ENCODE measurements at places on chromosomes 4 and X.

DNA sequence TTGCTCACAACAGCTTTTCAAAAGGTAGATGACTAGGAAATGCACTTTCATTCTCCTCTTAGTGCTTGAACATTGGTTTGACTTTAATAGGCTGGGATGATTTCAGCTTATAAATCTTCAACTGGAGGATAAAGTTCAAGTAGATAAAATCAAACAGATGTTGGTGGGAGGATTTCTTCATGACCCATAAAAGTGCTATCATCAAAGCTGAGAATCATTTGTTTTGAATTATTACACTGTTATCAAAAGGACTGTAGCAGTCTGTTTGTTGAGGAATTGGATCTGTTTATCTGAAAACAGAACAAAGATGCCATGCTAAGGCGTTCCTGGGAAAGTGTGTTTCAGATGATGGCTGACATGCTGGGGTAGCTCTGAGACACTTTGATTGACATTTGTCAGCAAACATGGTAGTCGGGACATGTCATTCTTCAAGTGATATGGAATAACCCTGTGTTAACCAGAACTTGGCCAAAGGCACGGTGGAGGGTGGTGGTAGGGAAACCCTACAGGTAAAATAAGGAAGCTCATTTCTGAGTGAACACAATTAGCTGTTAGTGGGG is 304.0 kb upstream of the PITX2 start:
- DNase-seq, result no peak

GRCh38 chr4:123113155-123113554 is 190.8 kb upstream of the NUDT6 start:
- no peak for DNase-seq

DNA sequence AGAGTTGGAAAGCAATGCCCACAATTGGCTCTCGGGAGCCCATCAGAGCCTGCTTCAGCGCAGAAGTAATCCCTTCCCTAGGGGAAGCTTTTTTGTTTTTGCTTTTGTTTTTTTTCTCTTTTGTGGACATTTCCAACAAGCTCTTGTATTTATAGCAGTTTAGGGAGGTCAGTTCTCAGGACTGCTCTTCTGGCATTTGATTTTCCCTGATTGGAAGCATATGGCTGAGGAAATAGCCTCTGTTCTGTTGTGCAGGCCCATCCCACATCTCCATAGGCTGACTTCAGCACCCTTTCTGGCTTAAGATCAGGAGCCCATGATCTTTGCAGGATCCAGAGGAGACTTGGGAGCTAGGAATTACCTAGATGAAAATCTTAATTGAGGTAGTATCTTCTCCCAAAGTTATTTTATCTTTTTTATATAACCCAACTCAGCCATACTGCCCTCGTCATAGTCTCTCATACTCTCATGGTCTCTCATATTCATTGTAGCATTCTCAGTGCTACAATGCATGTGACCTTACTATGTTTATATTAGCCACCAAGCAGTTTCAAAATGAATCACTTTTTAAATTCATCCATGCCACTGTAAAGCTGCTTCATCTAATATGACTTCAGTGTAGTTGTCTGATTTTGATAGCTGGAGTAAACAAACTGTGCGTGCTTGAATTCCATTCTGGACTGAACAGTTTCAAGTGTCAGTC is 16.7 kb downstream of the PAGE4 start:
- no peak for DNase-seq

DNA sequence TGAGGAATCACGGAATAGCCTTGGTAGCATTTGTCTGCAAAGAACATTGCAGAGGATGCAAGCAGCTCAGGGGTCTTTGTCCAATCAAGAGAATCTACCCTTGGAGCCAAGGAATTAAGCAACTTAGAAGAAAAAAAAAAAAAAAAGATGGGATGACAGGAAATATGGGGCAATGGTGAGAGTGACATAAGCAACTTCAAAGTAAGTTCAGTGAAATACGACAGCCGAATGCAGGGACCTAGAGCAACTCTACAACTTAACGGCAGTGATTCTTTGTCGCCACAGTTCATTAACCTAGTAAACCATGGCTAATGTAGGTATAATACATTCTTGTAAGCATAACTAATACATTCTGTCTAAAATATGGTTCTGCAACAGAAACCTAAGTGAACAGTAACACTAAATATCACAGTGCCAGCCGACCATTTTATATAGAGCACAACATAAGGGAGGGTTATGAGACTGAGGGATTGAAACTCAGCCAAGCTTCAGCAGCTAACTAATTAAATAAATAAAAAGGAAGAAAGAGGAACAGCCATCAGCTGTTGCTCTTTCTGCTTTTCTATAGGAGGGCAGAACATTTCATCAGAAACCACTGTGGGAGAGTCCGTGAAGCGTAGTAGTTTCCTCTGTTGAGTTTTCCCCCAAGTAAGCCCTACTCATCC is 74.7 kb downstream of the PPARGC1A start:
- no peak for DNase-seq

GRCh38 chr4:73875401-73875800 is 6.2 kb downstream of the CXCL1 start:
- DNase-seq, result no peak

DNA sequence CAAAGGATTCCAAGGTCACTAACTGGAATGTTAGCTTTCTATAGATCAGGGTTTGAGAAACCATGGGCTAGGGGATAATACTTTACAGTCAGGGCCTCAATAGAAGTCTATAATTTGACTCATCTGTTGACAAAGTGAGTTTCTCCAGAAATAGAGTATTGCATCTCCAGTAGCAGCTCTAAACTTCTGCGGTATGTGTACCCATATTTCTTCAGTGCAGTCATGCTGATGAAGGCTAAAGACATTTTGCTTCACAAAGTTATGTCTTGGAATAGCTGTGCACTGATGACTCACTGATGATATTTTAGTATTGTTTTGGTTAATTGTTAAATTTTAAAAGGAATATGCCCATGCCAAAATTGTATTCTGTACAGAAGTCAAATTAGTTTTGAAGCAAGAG is 464.9 kb upstream of the AMOT start:
- DNase-seq, result no peak

- peak; percentile 59 for DNase-seq
These were observed 37.9 kb downstream of the FAT1 start for GRCh38 chr4:186685767-186686183.

- DNase-seq, result no peak
These were observed 103.7 kb downstream of the MGST2 start for GRCh38 chr4:139769364-139769763.

- no peak for DNase-seq
These were observed 46.5 kb upstream of the HPSE start for GRCh38 chr4:83381173-83381572.

DNA sequence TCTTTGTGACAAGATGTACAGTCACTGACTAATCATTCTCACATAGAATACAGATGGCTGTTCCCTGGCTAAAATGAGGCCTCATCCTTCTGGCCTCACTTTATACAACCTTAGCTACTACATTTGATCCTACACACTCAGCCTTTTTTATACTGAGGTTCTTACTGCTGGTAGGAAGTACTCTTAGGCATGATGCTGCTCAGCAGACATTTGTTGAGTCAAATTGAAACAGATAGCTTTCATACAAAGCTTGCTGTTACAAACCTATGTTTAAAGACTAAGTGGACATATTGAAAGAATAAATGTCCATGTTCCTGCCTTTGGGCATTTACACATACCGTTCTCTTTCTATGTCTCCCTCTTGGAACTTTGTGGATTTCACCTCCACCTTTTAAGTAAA is 154.9 kb downstream of the NPFFR2 start:
- DNase-seq, result no peak

DNA sequence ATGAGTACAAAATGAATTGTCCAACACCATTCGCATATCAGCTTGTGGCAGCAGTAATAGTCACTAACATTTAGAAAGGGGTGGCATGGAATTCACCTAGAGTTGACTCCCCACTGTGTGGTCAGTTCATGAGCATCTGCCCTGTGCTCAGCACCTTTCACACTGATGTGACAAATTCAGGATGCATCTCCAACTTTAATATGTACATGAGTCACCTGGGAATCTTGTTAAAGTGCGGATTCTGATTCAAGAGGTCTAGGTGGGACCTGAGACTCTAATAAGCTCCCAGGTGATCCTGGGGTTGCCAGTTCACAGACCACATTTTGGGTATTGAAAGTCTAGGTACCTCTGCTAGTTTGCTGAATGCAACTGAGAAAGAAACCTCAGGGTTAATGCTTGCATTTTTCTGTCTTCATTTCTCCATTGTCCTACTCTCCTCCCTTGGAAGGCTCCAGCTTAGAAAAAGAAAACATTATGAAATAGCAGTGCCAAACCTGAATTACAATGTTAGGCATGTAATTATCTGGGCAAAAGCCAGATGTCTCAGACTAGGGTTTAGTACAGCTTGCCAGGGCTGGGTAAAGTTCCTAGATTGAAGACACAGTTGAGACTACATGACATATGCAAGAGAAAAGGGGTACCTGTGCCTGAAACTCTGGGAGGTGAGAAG is 32.7 kb downstream of the TMSB4X start:
- no peak for DNase-seq

- DNase-seq, result no peak
These were observed 595.0 kb upstream of the BOD1L1 start for GRCh38 chr4:14222377-14223029.

- DNase-seq, result no peak
These were observed 25.6 kb downstream of the KDM6A start for GRCh38 chrX:44898411-44899221.

DNA sequence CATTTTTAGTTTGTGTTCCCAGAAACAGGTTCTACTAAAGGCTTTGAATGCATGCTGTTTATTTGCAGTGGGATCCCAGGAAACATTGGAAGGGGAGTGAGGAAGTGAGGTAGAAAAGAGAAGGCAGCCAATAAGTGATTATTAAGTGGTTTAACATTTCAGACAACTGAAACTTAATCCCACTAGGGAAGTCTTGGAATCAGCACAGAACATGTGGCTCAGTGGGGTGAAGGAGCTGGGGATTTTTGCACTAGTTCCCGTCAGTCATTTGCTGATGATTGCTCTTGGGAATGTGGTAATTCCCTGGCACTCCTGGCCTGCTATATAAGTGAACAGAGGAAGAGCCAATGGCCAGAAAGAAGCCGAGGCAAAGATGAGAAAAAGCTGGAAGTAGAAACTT is 1053.0 kb upstream of the IGFBP7 start:
- DNase-seq, result no peak

DNA sequence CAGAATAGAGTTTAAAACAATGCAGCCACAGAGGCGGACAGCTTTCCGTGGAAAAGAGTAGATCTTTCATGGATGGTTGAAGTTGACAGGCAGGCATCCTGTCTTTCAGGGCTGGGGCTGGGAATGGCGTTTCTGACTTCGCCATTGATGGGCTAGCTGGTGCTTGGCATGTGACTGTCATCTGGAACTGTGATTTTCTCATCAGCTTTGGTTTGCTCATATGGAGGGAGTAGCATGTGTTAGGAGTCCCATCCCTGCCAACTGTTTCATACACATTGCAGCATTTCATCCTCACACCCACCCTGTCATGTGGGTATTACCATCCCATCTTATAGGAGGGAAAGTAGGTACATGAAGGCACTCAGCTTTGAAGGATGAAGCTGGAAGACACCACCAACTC is 49.2 kb upstream of the STX18 start:
- no peak for DNase-seq

DNA sequence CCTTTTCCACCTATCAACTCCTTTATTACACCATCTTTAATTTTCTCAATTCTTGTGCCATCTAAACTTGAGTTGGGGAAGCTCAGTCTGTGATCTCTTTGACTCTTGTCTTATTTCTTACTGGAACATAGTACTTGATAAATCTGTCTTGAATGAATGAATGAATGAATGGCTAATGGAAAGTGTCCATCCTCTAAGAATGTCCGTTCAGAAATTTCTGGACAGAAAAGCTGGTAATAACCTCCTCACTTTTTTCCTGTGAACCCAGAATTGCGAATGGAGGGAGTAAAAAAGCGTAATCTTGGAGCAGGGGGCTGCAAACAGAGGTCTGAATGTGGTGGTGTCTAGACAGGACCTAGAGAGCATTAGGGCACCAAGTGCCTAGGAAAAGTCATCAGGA is 9.4 kb upstream of the CLTRN start:
- DNase-seq, result no peak

DNA sequence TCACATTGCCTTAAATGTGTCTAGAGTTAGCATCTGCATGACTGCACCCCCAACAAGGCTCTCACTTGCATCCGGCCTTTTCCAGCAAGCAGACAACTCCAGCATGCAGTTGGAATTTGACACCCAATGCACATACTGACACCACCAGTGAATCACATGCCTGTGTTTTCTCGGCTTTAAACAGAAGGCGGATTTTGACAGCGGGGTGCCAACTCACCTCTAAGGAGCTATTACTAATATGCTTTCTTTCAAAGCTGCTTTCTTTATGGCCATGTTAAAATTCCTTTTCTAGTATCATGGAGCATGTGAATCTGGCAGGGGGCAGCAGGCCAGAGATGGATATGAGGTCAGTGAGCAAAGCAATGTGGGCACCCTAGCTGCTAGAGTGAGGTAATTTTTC is 78.0 kb upstream of the CLNK start:
- DNase-seq, result peak; percentile 62

- peak; percentile 48 for DNase-seq
These were observed 17.8 kb downstream of the TIGD2 start for GRCh38 chr4:89129080-89129640.

- no peak for DNase-seq
These were observed 37.3 kb upstream of the HPSE start for GRCh38 chr4:83371936-83372335.

- DNase-seq, result no peak
These were observed at the start of gene ADGRG2 for GRCh38 chrX:19121898-19122640. TSS of gene ADGRG2 (minus strand) at chrX:19122468. CDS start at chrX:19068834, 53,634 bp downstream.

GRCh38 chrX:94662689-94663088 is 988.7 kb downstream of the FAM133A start:
- no peak for DNase-seq

DNA sequence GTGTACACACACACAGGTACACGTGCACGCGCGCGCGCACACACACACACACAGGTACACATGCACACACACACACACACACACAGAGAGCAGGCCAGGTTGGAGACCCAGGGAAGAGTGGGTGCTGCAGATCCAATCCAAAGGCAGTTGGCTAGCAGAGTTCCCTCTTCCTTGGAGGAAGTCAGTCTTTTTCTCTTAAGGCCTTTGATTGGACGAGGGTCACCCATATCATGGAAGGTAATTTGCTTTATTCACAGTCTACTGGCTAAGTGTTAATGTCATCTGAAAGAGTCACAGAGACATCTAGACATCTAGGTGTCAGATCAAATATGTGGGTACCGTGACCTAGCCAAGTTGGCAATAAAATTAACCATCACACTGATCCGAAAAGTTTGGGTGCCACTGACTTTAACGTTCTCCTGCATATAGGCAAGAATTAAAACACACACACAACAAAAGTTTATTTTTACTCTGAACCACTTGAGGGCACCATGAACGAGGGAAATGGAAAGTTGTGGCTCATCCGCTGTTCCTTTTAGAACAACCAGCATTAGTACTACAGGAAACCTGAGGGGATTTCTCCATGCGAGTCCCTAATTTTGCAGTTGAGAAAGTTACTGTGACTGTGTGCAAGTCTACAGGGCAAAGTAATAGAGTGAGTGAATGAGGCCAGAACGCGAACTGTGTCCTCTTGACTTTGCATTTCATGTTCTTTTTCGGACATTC is 66.0 kb upstream of the STOX2 start:
- DNase-seq, result no peak

- no peak for DNase-seq
These were observed 34.5 kb upstream of the MAP3K15 start for GRCh38 chrX:19549838-19550237.

- no peak for DNase-seq
These were observed 55.4 kb downstream of the DDX3X start for GRCh38 chrX:41389311-41389888.

All from AG04450 (cell line).